ENCODE measurements at places on chromosomes 13 and 19.

DNA sequence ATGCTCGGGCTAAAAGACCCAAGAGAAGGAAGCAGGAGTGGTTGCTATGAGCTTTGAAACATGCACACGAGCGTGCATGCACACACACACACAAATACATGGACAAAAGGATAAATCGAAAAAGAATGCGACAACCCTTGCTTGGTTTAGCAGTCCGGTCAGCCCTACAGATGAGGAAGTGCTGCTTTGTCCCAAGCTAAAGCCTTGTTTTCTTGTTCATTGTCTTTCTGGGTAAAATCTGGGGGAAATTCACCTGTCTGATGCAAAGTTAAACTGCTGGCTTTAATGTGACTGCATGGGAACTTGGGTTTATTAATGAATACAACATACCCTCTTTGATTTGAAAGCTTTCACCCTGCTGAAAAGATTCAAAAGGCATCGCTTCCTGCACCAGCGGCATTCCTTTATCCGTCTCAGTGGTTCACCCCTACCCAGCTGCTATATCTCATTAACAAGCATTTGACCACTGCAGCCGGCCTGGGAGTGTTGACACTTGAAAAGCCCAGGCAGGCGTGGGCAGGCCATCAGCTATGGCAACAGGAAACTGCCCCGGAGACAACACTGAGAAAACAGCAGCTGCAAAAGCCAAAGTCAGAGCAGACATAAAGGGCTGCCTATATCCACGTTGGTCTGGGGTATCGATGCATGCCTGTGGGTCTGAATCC lies 301.7 kb downstream of the NDFIP2 start:
- no peak for DNase-seq

DNA sequence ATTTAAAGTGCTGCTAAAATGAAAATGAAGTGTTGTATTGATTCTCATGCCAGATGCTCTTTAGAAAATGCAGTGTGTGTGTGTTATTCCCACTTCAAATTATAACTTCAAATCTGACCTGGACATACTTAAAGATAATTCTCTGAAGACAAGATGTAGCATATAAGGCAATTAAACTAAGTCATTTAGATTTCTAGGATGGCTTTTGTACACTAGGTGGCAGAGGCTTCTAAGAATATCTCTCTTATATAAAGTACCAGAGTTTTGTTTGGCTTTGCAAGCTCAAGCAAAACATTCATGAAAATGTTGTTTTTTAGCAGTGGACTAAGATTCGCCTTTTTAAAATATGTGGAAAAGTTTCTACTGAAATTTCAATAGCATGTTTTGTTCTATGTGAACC lies 407.2 kb downstream of the GPC5 start:
- no peak for DNase-seq

DNA sequence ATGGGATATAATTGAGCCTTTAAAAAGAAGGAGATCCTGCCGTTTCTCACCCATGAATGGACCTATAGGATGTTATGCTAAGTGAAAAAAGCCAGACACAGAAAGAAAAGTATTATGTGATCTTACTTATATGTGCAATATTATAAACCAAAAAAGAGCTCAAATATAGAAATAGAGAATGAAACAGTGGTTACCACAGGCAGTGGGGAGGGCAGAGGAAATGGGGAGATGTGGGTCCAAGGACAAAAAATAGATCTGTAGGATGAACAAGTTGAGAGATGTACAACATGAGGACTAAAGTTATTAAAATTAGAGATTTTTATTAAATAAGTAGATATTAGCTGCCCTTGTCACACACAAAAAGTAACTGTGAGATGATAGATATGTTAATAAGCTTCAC lies 29.1 kb downstream of the TDRD3 start:
- no peak for DNase-seq

DNA sequence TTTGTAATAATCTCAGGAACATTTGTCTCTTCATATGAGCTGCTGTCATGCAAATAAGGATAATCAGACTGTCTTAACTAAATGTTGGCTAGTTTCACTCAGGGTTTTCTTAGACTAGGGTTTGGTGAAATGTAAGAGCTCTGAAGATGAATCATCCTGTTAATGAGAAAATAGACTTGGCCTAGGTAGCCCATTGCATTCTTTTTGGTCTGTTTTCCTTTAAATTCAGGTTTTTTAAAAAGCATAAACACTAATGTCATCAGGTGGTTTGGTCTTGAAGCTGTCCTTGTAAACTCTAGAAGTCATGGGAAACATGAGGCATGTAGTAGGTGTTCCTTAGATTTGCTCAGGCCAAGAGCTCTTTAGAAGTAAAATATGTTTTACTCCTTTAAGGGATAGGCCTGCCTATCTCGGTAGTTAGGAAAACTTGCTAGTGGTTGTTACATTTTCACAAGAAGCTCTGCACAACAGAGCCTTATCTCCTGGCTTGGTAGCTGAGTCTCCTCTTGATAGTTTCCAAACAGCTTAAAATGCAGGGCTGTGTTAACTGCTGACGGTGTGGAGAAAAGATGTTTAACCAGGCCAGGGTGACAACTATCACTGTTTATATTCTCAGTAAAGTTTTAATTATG lies 62.0 kb upstream of the C1QTNF9B start:
- no peak for DNase-seq

DNA sequence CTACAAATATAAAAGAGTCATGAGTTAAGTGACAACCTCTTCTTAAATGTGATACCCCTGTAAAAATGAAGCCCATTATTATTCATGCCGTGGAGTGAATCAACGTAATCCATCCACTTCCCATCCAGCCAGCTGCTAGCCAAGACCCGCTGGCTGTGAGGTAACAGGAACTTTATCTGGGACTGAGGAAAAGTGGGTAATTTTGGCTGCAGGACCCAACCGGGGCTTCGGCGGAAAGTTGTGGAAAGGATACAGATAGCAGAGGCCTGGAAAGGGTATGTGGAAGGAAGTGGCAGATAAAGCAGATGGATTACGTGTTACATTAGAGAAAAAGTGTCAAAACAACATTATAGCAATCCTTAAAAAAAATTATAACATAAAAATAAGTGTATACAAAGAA lies 48.3 kb downstream of the SLC7A1 start:
- no peak for DNase-seq

DNA sequence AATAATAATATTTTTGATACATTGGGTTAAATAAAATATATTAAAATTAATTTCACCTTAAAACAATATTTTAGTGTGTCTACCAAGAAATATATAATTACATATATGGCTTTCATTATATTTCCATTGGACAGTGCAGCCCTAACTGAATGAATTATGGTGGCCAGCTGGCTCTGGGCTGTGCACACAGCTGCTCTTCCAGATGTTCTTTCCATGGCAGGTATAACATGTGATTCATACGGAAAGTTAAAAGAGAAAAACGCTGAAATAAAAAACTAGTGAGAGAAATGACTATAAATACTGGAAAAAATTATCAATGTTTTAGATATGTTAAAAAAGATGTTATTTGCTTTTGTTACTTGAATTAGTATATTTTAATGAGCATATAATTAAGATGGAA lies 216.3 kb downstream of the RGCC start:
- no peak for DNase-seq

DNA sequence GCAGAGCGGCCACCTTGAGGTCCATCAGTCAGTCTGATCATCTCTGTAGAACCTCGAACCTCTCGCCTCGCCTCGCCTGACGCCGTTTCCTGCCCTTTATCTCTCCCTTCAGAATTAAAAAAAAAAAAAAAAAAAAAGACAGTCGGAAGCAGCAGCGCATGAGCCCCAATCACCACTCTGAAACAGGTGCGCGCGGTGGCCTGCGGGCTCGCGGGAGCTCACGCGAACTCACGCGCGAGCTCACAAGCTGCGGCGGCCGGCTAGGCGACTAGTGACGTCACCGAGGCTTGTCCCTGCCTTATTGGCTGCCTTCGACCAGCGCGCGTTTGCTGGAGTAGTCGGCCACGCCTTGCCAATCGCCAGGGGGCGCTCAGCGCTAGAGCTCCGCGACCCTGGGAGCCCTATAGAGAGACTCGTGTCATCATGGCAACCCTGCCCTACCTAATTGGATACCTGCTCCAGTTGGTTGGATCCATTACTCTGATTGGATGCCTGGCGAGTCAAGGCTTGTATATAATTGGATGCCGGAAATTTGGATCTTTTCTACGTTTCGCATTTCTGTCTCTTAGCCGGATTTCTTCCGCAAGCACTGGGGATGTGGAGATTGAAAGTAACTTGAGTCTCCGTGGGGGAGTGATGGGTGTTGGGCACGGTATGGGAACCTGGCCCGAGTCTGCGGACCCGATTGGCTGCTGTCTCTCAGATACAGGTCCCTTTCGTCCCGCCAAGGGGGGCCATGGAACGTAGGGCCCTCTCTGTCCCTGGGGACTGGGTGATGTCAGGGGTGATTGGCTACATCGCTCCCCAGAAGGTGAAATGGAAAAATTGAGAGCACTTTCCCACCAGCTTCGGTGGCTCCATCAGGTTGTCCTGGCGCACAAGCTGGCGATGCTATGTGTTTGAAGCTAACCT lies 31.6 kb downstream of the SYT3 start:
- peak; percentile 24 for DNase-seq

GRCh38 chr13:50598338-50598737 lies 245.2 kb downstream of the DLEU7 start:
- no peak for DNase-seq

- DNase-seq: no peak
Measured at GRCh38 chr19:55493052-55493644, 4.9 kb downstream of the SSC5D start.

DNA sequence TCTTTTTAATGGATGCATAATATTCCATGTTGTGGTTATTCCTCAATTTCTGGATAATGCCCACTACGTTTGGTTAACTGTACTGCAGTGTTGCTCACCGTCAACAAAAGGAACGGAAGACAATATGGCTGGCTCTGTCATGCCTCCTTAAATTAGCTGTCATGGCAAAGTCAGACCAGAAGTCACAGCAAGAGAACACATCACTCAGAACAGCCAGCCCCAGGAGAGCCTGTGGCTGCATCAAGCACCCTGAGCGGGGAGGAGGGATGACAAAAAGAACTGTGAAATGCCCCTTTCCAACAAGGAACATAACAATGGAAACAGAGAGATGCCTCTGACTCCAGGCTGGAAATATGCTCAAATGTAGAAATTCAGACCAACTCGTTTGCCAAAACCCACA lies 366.0 kb upstream of the ZNF507 start:
- no peak for DNase-seq

- no peak for DNase-seq
Measured at GRCh38 chr19:49442354-49442753, 1.0 kb upstream of the SLC17A7 start.

GRCh38 chr13:39515224-39515714 lies 87.7 kb downstream of the LHFPL6 start:
- no peak for DNase-seq

- no peak for DNase-seq
Measured at GRCh38 chr13:94478913-94479312, 569 bp downstream of the DCT start.

- DNase-seq: no peak
Measured at GRCh38 chr13:92825938-92826596, 400.5 kb upstream of the GPC6 start.

DNA sequence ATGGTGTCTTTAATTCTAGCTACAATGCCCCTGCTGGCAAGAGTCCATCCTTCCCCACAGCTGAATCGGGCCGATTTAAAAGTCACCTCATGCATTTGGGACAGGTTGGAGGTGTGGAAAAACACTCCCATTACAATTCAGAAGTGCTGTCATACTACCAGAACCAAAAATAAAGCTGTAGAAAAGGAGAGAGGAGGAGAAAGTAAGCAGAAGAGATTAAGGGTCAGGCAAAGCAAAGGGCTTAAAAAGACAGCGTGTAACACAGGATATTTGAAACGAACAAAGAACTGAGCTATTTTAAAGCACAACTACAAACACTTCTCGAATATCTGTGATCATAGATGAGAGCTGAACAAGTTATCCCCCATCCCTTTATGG lies 90.4 kb downstream of the FGF14 start:
- no peak for DNase-seq

All from stimulated activated CD8-positive, alpha-beta memory T cell treated with anti-CD3 and anti-CD28 coated beads, Interleukin-2, amount 100 ng/mL, for 1 hour (primary cell).